CD4-positive, alpha-beta T cell treated with Interleukin-10 for 1 hour (primary cell): ENCODE measurements at places on chromosomes 4 and X.

- DNase-seq = peak; percentile 38
These were observed 22.8 kb downstream of the STAP1 start for GRCh38 chr4:67581208-67581857.

DNA sequence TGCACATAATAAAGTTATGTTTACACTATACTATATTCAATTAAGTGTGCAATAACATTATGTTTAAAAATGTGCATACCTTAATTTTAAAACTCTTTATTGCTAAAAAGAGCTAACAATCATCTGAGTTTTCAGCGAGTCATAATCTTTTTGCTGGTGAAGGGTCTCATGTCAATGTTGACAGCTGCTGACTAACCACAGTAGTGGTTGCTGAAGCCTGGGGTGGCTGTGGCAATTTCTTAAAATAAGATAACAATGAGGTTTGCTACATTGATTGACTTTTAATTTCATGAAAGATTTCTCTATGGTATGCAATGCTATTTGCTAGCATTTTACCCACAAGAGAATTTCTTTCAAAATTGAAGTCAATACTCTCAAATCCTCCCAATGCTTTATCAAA is 58.6 kb downstream of the C4orf46 start:
- no peak for DNase-seq

GRCh38 chr4:8600686-8601085 is 8.1 kb downstream of the CPZ start:
- no peak for DNase-seq

DNA sequence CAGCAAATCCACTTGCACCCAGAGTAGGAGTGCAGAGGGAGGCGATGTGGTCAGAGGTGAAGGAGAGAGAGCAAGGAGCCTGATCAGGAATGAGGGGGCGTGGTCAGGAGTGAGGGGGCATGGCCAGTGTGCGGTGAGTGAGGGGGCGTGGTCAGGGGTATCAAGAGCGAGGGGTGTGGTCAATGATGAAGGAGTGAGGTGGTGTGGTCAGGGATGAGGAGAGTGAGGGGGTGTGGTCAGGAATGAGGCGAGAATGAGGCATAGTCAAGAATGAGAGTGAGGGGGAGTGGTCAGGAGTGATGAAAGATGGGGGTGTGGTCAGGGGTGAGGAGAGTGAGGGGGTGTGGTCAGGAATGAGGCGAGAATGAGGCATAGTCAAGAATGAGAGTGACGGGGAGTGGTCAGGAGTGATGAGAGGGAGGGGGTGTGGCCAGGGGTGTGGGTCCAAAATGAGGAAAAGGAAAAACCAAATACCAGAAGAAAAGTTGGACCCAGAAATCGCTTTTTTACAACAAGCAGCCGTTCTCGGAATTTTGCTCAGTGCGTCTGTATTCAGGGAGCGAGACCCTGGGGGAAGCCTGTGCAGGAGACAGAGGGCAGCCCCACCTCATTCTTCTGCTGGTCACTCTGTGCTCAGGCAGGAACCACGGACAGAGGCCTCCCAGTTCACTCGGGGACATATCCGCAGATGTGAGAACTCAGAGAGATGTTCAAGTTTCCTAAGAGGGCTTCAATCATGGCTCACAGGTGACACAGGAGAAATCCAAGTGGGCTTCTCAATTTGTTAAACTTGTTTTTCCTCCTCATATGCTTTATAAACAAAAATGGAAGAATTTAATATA is 47.5 kb downstream of the MAGEA1 start:
- DNase-seq = no peak

DNA sequence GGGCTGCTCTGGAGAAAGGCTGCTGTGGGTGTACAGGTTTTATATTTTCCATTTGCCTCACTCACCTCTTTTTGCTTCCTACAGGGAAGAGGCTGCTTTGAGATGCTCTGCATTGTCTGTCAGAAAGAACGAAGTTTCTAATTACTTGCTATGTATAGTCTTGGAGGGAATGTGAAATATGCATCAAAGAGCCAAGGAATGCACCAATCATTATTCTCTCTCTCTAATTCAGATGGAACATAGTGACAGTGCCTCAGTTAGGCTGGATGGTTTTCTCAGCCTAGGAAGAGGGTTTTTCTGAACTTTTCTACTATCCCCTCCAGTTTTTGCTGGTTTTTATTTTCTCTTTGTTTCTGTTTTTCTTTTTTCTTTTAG is 106.8 kb upstream of the SLC4A4 start:
- no peak for DNase-seq

- no peak for DNase-seq
These were observed 5.2 kb upstream of the BMP15 start for GRCh38 chrX:50905334-50905733.

GRCh38 chr4:156176896-156177295 is 223.2 kb upstream of the CTSO start:
- no peak for DNase-seq

DNA sequence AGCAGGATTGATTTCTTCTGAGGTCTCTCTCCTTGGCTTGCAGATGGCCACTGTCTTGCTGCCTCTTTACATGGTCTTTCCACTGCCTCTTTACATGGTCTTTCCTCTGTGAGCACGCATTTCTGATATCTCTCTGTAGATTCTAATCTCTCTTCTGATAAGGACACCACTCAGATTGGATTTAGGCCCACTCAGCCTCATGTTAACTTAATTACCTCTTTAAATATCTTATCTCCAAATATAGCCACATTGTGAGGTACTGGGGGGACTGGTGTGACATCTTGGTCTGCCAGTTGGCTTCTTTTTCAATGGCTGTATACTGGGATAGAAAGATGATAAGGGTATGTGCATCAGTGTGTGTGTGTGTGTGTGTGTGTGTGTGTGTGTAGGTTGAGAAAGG is 153.7 kb downstream of the AWAT2 start:
- no peak for DNase-seq

- no peak for DNase-seq
These were observed 4.3 kb downstream of the IL1RAPL1 start for GRCh38 chrX:28591542-28591941.

DNA sequence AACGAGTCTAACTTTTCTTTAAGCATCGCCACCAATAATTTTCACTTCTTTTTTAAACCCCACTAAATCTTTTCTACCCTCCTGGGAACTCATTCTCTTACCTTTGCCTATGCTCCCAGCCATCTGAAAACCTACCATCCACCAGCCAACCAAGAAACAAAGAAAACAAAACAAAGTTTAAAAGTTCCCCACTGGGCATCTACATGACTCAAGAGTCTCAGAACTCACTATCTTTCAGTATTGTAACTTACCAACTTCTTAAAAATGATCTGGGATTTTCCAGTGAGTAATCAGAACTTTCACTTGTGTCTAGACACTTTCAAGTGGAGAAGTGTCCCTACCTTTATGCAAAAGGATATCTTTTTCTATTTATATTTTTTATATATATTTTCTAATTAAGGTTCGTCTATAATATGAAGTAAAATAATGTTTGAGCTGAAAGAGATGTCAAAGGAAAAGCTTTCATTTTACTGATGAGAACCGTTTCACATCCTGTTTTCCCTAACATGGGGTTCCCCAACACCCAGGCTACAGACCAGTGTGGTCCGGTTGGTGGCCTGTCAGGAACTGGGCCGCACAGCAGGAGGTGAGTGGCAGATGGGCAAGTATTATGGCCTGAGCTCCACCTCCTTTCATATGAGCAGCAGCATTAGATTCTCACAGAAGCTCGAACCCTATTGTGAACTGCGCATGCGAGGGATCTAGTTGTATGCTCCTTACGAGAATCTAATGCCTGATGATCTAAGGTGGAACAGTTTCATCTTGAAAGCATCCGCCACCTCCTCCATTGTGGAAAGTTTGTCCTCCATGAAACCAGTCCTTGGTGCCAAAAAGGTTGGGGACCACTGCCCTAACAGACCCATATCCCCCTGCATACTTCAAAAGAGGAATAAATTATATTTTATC is 9.8 kb upstream of the TIGD2 start:
- DNase-seq = no peak

GRCh38 chr4:96228463-96228862 is 388.6 kb downstream of the PDHA2 start:
- DNase-seq = no peak

DNA sequence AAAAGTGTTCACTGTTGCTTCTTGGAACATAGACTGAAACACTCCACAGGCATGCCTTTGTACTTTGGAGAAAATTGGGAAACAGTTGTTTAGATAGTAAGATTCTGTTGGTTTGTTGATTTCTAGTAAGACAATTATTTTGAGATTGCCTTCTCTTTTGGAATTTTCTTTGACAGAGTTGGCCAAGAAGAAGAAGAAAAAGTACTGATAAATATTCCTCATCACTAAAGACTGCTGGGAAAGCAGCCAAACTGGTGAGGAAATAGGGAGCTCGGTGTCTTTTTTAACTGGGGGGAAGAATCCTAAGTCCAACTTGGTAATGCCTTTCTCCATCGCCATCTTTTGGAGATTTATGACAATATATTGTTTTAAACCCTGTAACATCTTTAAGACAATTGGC is 370.7 kb downstream of the GPAT3 start:
- no peak for DNase-seq

- DNase-seq = peak; percentile 20
These were observed at the start of gene RBM47 for GRCh38 chr4:40629401-40630334. Gene RBM47, minus strand, starts transcription at chr4:40629864. Its CDS starts 190,971 bp downstream, at chr4:40438893.

DNA sequence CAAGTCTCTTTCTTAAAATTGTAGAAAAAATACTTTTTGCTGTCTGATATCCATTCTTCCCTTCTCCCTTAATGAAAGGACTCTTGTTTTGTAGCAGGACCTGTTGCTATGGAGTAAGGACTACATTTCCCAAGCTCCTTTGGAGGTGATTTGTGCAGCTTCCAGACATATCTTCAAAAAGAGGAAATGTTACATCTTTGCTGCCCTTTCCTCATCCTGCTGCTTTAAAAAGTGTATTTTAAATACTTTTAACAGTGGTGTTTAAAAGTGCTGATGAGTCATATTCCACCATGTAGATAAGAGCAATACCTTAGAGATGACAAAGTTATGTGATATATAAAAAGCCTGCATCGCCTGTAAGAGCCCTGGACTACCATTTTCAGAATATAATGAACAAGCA is 98.7 kb downstream of the CFAP299 start:
- no peak for DNase-seq

DNA sequence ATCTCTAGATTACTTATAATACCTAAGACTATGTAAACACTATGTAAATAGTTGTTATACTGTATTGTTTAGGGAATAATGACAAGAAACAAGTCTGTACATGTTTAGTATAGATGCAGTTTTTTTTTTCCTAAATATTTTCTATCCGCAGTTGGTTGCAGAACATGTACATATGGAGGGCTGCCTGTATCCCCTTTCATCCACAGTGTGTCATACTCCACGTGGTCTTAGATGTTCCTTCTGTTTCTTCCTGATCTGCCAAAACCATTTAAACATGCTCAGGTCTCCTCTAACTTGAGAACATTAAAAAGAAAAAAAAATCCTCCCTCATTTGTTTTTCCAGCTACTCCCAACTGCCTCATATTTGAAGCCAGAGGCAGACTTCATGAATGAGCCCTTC is 14.0 kb downstream of the OCIAD1 start:
- no peak for DNase-seq

DNA sequence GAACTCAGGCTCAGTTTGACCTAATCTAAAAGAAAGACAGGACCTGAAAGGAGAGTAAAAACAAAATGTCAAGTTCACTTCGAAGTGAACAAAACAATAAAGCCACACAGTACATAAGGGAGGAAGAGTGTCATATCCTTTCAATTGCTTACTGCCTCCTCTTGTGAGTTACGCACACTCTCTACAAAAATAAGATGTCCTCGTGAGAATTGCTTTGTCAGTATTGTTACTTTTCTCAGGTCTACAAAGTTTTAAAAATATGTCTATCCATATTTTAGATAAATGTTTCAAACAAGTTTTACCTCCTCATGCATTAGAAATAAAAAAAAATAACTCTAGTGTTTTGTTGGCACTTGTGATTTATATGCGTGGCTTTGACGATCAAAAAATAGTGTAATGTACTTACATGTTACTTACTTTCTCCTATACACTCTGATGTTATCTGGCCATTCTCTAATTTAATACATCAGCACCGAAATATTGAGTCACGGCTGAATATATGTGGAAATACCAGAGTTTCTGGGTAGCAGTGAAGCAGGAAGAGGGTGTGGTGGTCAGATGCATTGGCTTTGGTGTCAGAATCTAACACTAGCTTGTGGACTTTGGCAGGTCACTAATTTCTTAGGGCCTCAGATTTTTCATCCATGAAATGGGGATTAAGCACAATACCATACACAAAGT is 8.1 kb upstream of the MRPL1 start:
- DNase-seq = peak; percentile 74

- no peak for DNase-seq
These were observed 218.9 kb downstream of the MID1IP1 start for GRCh38 chrX:39020051-39020669.

DNA sequence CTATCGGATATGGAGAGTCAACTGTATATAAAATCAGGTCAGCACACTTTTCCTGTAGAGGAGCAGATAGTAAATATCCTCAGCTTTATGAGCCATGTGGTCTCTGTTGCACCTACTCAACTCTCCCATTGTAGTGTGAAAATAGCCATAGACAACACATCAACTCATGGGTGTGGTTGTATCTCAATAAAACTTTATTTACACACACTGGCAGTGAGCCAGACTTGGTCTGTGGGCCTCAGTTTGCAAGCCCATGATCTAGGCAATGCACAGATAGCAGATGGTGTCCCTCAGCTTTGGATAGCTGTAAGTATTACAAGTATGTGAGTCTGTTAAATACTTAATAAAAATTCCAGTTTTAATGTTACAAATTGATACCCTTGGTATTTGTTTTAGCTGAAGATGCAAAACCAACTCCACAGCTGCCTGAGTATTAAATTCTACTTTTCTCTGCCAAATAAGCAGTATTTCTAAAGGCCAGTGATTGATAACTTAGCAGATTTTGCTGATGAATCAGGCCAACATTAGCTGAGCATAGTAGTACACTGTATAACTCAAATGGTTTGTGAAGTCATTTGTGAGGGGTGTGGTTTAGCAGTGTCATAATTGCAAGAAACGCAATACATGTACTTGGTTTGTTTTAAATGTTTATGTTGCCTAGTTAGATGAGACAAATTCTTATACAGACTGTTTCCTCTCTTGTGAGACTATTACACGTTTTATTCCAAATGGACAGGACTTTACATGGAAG is 87.3 kb downstream of the GPR143 start:
- DNase-seq = no peak

DNA sequence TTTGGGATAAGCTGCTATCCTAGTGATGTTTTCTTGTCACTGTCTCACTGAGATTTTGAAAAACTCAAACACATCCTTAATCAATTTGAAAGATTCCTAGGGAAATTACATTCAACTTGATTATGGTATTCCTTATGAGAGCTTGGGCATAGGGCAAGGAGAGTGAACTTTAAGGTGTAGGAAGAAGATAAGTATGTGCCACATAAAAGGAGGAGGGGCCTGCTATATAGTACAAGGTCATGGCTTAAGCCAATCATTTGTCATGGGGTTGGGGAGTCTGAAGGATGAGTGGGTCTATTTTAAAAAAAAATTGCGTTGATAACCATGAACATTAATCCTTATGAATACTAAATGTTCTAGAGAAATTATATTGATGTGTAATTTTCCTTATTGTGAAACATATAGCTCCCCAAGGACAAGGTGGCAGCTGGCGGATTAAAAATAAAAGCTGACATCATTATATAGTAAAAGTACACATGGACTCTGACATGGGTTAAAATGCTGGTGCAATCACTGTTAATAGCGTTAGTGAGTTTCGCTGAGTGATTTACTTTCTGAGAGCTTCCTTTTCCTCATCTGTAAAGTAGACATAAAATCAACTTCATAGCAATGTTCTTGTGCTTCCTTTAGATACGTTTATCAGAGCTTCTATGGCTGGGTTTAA is 17.4 kb downstream of the GALNT7 start:
- no peak for DNase-seq

- no peak for DNase-seq
These were observed 137.8 kb upstream of the DUSP21 start for GRCh38 chrX:44705817-44706551.

- DNase-seq = no peak
These were observed 516.1 kb upstream of the ZFP42 start for GRCh38 chr4:187479511-187479910.
